ENCODE measurements at places on chromosomes 2 and 18.

DNA sequence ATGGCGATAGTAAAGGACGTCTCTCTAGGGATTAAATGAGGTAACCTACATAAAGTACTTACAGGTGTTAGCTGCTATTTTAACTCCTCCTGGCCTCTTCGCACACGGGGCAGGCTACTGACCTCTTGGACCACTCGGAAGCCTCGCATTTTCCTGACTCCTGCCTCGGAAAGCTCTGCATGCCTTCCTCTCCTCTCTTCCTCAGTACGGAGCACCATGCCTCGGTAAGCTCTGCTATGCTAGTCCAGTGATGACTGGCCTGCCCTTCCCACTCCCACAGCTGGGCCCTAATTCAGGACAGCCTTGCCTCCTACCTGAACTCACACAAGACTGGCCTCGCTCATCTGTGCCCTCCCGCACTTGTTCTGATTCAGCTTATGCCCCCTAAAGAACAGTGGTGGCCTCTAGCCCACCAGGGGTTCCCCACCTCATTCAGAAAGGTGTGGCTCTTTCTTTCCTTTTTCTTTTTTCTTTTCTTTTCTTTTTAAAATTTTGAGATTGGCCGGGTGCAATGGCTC, 22.7 kb upstream of the HPCAL1 start:
- no peak for DNase-seq

DNA sequence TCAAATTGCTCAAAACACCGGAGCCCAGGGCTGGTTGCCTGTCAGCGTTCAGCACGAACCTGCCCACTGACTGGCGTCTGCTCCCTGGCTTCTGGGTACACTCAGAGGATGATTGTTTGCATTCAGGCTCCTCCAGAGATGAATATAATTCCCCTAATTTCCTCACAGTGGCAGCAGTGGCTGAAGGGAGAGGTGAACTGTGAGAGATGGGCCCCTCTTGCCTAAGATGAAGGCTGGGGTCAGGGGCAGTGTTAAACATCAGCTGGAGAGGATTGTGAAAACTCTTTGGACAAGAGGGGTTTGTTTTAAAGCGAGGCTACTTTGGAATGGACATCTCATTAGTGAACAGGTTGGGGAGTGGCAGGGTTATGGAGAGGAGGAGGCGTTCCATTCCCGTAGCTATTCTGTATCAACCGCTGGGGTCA, 31.0 kb downstream of the TCF7L1 start:
- peak; percentile 84 for DNase-seq

DNA sequence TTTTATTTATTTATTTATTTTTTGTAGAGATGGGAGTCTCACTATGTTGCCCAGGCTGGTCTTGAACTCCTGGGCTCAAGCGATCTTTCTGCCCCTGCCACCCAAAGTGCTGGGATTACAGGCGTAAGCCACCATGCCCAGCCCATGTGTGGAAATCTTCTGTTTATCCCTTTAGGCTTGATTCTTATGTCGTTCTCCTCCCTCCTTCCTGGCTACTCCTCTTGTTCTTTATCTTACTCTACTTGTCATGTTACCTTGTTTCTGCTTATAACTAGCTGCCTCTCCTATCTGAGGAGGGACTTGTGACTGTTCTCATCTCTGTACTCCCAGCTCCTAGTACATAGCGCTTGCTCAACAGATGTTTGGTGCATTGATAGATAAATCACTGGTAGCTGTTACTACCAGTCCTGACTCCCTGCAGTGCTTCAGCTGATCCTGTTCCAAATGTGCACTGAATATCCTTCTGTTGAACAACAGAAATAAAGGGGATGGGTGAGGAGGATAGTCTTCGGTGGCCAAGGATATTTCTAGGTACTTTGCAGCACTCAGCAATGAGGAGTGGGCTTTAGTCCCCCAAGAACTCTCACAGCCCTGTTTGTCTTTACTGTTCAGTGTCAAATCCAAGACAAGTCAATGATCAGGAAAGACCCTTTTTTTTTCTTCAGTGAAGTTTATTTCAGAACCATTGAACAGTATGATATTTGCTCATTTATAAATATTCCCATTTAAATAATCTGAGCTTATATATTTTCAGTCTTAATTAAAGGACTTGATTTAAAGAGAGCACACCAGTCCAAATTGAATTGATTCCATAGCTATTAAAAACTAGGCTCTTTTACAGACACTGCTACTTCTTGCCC, 7.2 kb downstream of the IL1B start:
- no peak for DNase-seq

- DNase-seq = no peak
Measured at GRCh38 chr2:157952558-157952957, 76.4 kb upstream of the ACVR1 start.

DNA sequence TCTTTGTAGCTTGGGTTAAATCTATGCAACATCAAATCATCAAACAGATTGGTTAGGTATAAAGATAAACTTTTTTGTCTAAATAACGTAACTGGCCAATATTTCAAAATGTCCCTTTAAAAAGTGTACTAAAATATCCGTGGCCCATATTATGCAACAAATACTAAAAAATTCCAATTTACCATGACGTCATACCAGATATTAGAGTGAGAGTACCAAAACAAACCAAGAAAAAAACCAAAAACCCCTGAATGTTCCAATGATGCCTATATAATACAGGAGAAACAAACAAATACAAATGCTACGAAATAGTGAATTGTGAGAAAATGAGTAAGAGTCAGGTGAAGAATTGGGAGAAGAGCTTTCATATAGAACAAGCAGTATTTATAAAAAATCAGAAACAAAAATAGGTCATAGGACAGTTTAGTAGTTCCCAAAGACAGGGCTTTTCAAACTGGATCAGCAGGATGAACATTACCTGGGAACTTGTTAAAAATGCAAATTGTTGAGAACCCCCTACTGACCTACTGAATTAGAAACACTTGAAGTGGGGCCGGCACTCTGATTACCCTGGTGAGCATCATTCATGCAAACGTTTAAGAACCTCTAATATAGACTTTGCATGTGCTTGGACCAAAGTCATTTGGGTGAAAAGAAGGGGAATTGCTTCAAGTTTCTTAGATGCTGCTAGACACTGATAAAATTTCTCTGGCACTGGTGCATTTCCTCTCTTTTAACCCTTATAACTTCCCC, 753.7 kb downstream of the DSC3 start:
- DNase-seq = no peak

DNA sequence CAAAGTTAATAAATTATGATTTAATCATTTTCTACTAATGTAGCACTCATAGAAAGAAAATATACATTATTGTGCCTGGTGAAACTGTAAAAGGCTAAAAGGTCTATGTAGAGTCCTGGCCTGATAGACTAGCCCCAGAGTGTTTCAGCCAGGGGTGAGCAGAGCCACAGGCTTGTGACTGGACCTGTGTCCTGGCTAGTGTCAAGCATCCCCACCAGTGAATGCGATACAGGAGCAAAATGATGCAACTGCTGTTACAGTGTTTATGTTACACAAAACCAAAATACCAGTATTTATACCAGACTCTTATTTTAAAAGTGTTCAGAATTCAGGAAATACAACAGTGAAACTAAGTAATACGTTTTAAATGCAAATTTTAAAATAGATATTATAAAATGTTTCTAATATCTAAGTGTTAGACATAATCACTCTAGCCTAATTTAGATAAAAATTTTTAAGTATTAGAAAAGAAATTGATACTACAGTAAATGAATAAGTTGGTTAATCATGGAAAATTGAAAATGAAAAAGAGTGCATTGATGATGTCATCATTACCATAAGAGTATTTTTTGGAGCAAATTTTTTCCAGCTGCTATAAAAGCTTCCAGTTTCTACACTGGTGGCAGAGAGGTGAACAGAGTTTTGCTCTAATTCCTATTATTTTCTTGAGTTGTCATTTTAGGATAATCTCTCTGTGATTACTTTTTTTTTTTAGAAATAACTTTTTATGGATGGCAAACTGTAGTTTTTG, 6.2 kb upstream of the TSPYL6 start:
- DNase-seq = no peak

- no peak for DNase-seq
Measured at GRCh38 chr2:241568726-241569125, 10.2 kb downstream of the BOK start.

DNA sequence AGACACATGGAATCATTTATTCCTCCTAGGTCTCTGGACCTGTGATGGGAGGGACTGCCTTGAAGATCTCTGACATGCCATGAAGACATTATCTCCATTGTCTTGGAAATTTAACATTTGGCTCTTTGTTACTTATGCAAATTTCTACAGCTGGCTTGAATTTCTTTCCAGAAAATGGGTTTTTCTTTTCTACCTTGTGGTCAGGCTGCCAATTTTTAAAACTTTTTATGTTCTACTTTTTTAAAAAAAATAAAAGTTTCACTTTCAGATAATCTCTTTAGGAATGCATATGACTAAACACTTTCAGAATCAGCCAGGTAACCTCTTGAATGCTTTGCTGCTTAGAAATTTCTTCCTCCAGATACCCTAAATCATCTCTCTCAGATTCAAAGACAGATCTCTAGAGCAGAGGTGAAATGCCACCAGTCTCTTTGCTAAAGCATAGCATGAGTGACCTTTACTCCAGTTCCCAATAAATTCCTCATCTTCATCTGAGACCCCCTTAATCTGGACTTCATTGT, 209.6 kb downstream of the RPRM start:
- DNase-seq = no peak

DNA sequence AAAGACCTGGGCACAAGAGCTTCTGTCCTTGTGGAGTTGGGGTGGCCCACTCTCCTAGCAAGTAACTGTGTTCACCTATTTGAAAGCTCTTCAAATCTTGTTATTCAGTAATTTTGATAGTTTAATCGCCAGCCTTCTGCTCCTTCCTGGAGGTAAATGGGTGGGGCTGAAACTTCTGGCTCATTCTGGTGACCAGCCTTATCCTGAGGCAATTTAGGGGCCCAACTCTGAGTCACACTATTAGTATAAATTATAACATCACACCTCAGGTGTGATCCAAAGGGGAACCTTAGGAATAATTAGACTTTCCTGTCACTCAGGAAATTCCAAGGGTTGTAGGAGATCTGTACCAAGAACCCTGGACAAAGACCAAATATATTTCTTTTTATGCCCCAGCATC, 255.8 kb upstream of the RGPD4 start:
- DNase-seq = peak; percentile 58

Data from NCI-H82 (cell line).